ENCODE measurements at places on chromosomes 2 and 18.

GRCh38 chr2:197215748-197216360 is 94.7 kb downstream of the ANKRD44 start:
- DNase-seq: no peak

DNA sequence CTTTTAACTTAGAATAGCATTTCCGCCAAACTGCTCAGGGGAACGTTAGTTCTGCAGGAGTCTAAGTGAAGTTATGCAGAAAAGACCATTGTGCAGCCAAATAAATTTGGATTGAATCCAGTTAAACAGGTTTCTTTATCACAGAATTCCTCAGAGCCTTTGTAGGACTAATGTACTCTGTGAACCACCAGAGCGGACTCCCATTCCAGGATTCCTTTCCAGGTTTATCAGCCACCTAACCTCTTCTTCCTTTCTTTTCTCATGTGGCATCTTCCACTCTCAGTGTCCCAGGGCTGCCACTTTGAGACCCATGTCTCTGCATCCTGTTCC is 350.4 kb downstream of the TSN start:
- DNase-seq: no peak

GRCh38 chr18:78936251-78937005 is 43.2 kb upstream of the SALL3 start:
- no peak for DNase-seq

GRCh38 chr2:207093234-207093633 is 72.5 kb downstream of the KLF7 start:
- DNase-seq: no peak

DNA sequence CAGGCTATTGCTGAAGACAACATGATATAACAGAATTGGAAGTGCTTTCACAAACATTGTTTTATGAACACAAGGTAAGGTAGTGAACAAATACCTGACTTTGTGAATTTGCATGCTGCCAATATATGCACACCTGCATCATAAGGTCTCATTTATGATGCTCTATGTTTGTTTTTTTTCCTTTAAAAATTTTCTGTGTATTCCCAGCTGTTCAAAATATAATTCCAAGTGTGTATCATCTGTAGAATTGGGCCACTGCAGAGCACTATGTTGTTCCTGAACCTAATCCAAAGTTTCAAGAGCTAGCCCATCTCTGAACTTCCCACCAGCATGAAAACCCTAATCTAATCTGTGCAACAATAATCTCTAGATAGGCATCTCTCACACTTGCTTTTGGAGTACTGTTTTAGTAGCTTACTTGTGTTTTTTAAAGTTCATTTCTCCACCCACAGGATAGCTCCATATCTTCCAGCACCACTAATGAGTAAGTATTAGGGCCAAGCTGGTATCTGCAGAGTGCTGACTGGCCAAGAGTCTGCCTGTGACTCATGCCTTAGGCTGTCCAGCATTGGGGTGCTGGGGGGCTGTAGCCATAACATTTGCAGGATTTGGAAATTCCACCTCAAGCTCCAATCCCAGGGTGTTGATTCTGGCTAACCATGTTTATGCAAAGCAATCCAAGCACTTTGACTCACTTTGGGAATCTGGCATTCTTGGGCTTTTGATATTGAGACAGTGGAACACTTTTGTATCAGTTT is 208.2 kb upstream of the REV1 start:
- peak; percentile 96 for DNase-seq

DNA sequence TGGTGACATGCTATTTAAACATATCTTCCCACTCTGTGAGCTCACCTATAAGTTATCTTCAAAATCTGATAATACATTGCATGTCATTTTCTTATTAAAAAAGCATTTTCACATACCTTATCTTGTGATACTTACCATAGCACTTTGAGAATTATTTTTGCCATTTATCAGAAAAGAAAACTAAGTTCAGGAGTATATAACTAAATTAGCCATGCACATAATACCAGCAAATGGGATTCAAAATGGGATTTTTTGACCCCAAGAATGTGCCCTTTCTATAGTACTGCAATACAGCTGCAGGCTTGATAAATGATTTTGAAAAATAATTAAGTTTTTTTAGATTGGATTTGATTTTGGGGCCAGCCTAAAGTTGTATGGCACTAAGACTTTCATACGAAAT is 41.2 kb downstream of the SLC8A1 start:
- no peak for DNase-seq
